OCI-LY7 (cell line): ENCODE measurements at places on chromosomes 3 and 15. TPM values are rescaled to one million over a fixed set of nuclear protein-coding genes. Genes with fewer than 3 reads are reported as not detected.

GRCh38 chr3:5255404-5256344 lies 68.2 kb downstream of the EDEM1 start:
- DNase-seq: no peak

DNA sequence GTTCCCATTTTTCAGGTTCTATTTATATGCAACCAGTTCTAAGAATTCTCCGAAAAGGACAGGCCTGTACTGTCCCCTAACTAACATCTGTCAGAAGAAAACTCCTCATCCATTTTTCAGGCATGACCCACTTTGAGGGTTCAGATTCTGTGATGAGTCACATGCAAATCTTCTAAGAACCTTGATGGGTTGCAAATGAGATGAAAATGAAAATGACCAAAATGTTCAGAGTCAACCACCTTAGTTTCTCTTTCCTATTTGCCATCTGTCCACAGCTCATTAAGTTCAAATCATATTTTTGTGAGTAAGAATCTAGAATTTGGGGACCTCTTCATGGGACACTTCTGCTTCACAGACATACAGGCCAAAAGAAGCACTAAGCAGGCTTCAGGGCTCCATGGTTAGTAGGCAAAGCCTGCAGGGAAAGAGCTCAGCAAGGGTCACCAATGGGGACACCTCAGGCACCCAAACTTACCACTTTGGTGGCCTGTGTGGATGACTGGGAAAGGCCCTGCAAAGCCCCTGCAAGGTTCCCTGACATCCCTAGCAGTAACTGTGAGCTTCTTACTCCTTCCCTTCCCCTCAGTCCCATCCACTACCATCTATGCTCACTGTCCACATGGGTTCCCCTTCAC lies 122.0 kb downstream of the WDR76 start:
- no peak for DNase-seq

Gene PARP15
- total RNA-seq: 0.70 and 0.81 TPM in 2 replicates

Gene CDCP1
- total RNA-seq: 0.07 TPM in 1 of 2 replicates, not detected in the other

DNA sequence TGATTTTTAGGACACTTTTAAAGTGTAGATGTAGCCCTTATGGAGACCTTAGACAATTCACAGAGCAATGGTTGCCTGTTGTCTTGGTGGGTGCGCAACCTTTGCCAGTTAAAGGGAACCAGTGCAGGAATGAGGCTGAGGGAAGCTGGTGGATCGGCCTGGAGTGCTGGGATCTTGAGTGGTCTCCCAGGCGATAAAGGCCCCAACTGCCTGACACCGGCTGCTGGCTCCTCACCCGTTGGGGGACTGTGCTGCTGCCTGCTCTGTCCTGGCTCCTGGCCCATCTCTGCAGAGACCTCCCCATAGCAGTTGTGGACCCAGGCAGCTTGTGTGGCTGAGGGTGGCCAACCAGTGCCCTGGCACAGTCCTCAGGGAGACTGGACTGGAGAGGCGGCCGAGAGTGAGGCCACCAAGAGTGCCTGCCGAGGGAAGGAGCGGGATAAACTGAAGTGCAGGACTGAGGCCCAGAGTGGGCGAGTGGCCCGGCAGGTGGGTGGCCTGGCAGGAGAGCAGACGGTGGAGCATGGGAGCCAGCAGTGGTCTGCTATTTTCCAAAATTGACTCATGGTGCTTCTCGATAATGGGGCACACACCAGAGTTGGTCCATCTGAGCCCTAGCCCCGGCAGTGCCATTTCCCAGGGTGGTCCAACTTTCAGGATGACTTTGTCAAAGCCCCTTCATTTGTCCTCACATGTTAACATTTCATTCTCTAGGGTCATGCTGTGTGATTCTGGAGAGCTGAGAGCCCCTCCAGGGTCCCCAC lies 2.1 kb downstream of the ALDH1A3 start:
- DNase-seq: no peak

- peak; percentile 94 for DNase-seq
Measured at GRCh38 chr3:43892526-43892925, 201.8 kb downstream of the ABHD5 start.

Gene ALDH1A2
- total RNA-seq: not detected in 2 replicates

GRCh38 chr3:169218314-169218983 lies 445.1 kb downstream of the MECOM start:
- no peak for DNase-seq

Gene KLHL40
- not detected in 2 replicates for total RNA-seq

DNA sequence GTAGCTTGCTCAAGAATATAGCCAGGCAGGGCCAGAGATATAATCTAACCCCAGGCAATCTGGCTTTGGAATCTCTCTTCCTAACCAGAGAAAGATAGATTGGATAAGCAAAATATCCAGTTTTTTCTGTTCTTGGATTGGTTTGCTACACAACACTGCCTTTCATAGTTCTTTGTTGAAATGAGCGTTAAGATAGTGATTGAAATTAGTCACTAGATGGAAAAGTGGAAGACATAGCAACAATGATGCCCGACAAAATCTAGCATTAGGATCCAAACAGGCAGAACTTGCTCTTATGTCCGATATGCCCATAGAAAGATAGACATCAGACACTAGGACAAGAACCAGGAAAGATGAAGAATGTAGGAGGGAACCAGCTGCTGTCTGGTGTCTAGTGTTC lies 77.3 kb upstream of the COL8A1 start:
- DNase-seq: no peak

- DNase-seq: peak; percentile 37
Measured at GRCh38 chr3:48990636-48991469, 812 bp downstream of the P4HTM start.

Gene NSUN3
- 13.5 and 17.7 TPM in 2 replicates for total RNA-seq

Gene POLR2M
- 71.8 and 77.6 TPM in 2 replicates for total RNA-seq

Gene TUBGCP4
- 43.9 and 44.9 TPM in 2 replicates for total RNA-seq

GRCh38 chr15:79849789-79850188 lies 47.0 kb downstream of the MTHFS start:
- DNase-seq: peak; percentile 54

Gene UPK1B
- total RNA-seq: not detected in 2 replicates

DNA sequence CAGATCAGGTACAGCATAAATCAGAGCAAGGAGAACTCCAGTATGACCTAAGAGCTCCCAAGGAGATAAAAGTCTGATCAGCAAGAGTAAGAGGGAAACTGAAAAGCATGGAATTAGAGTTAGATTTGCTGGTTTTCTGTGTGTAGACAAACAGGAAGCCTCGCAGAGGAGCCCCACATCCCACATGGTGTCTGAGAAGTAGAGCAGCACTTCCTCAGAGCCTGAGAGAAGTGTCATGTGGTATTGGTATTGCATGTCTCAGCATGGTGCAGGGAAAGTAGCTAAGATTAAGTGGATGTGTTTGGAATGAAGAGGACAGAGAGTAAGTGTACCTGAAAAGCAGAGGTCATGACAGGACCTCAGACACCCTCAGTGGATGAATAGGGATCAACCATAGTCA lies 175.4 kb upstream of the GBE1 start:
- DNase-seq: no peak

Gene OR5K2
- not detected in 2 replicates for total RNA-seq

- DNase-seq: no peak
Measured at GRCh38 chr3:157279237-157279636, 119.3 kb upstream of the CCNL1 start.

DNA sequence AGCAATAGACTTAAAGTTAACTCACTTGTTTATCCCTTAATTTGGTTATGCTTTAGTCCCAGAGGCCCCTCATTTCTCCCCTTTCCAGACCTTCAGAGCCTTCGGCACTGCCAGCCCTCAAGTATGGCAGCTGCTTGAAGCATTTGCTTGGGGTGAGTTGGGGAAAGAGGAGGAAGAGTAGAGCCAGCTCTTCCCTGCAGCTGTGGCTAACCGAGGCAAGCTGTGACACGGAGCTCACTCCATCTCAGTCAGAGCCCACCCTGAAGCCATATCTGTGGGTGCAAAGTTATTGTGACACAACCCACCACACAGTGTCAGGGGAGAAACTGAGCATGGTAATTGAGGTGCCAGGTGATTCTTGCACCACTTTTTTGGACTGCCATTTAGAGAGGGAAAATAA lies 66.1 kb downstream of the FILIP1L start:
- DNase-seq: no peak

- DNase-seq: peak; percentile 48
Measured at GRCh38 chr3:32334675-32335074, 57.0 kb upstream of the CMTM7 start.

Gene CMSS1
- total RNA-seq: 46.6 and 51.3 TPM in 2 replicates

DNA sequence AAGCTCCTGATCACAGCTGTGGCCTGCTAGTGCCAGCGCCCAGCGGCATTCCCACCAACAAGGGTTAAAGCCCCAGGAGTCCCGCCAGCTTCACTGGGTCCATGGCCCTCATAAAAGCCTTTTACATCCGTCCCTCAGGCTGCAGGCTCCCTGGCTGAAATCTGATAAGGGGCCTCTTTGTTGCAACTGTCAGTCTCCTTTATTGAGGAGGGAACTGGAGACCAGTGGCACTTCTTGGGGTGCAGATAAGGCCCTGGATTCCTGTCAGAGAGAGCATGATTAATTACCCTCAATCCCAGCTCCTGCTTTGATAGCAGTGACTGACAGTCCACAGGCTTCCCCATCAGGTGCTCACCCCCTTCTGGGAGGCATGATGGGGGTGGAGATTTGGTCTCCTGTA lies 30.9 kb upstream of the CLK3 start:
- DNase-seq: no peak

- no peak for DNase-seq
Measured at GRCh38 chr15:82875411-82876003, 66.1 kb downstream of the WHAMM start.

DNA sequence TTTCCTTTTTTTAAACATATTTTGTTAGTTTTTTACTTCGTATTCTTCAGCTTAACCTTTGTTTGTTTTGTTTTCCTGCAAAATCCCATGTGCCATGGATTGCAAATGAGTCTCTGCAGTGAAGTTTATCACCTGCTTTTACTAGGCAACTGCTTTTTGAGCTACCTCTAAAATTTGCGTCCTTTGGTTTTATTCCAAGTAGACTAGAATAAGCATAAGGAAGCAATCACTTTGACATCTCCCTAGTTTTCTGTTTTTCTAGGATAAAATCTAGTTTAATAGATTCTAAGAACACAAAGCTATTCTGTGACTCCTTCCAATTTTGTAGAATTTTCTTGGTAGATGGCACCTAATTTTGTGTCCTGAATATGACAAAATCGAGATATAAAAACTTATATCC lies 1059.2 kb downstream of the OTOL1 start:
- no peak for DNase-seq

Gene SERPINI1
- 12.9 TPM in 2 replicates for total RNA-seq

GRCh38 chr3:98039322-98040024 lies 4.4 kb upstream of the GABRR3 start:
- DNase-seq: peak; percentile 81

- no peak for DNase-seq
Measured at GRCh38 chr15:47541562-47541961, 175.7 kb upstream of the SEMA6D start.

GRCh38 chr3:133845127-133845526 lies 39.5 kb downstream of the SRPRB start:
- no peak for DNase-seq

DNA sequence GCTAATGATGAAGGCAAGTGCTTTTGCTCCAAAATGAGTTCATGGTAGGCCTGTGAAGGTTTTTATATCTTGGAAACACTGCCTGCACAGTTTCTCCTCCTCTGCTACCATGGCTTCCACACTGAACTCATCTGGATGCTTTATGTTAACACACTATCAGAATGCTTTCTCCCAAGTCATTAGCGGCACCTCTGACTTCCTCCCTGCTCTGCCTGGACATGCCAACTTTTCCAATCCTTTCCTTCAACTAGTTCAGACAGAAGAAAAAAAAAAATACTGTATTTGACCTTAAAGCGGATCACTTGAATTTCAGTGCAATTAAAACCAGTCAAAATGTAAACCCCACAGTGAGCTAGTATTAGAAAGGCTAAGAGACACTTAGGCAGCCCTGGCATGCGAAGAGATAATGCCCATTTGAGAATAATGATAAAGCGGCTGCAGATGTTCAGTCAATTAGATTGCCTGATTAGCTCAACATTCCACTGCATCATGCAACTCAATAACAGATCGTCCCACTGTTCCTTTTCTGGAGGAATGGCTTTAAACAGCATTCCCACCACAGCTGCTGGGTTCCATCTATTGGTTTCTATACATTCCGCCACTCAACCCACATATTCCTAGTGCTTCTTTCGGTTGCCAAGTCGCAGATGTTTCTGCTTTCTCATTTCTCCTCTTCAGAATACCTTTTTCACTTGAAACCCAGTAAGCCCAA lies 51.7 kb downstream of the CNTN3 start:
- no peak for DNase-seq

DNA sequence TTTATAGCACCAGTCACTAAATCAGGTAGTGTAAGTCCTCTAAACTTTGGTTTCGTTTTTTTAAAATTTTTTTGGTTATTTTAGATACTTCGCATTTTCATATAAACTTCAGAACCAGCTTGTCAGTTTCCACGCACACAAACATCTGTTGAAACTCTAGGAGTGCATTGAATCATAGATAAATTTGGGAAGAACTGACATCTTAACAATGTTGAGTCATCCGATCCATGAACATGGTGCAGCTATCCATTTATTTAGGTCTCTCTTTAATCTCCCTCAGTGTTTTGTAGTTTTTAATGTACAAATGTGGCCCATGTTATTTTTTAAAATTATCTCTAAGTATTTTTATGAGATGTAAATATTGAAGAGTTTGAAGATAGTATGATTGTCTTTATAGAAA lies 17.7 kb downstream of the TICRR start:
- DNase-seq: no peak

- DNase-seq: no peak
Measured at GRCh38 chr15:101134780-101135179, 117.1 kb downstream of the CHSY1 start.

Gene PLCH1
- not detected in 2 replicates for total RNA-seq

DNA sequence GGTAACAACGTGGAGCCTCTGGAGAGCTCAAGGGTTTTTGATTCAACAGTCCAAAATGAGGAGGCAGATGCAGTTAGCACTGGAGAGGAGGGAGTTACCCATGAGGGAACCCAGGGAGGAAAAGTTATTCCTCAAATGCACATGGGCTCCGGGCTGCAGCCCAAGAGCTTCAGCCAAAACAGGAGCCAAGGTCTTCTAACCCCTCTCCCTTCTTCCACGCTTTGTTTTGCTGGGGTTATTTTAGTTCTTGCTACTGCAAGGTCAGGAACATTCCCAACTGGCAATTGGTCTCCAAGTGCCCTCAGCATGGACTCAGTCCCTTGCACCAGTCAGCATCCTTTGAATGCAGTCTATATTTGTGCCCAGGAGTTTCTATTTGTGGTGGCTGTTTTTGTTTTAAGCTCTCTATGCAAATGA lies 90.0 kb downstream of the TGFBR2 start:
- no peak for DNase-seq

DNA sequence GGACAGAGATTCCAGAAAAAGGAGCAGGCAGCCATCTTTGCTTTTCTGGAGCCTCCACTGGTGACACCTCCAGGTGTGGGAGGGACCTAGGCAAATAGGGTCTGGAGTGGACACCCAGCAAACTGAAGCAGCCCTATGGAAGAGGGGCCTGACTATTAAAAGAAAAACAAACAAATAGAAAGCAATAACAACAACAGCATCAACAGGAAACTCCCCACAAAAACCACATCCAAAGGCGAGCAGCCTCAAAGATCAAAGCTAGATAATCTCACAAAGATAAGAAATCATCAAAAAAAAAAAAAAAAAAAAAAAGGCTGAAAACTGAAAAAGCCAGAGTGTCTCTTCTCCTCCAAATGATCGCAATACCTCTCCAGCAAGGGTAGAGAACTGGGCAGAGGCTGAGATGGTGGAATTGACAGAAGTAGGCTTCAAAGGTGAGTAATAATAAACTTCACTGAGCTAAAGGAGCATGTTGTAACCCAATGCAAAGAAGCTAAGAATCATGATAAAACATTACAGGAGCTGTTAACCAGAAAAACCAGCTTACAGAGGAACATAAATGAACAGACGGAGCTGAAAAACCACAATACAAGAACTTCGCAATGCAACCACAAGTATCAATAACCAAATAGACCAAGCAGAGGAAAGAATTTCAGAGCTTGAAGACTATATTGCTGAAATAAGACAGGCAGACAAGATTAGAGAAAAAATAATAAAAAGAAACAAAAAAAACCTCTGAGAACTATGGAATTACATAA lies 225.4 kb downstream of the CTNNB1 start:
- no peak for DNase-seq

Gene HIGD1A
- 75.8 and 76.1 TPM in 2 replicates for total RNA-seq
